ENCODE measurements at places on chromosomes 3 and 15.

DNA sequence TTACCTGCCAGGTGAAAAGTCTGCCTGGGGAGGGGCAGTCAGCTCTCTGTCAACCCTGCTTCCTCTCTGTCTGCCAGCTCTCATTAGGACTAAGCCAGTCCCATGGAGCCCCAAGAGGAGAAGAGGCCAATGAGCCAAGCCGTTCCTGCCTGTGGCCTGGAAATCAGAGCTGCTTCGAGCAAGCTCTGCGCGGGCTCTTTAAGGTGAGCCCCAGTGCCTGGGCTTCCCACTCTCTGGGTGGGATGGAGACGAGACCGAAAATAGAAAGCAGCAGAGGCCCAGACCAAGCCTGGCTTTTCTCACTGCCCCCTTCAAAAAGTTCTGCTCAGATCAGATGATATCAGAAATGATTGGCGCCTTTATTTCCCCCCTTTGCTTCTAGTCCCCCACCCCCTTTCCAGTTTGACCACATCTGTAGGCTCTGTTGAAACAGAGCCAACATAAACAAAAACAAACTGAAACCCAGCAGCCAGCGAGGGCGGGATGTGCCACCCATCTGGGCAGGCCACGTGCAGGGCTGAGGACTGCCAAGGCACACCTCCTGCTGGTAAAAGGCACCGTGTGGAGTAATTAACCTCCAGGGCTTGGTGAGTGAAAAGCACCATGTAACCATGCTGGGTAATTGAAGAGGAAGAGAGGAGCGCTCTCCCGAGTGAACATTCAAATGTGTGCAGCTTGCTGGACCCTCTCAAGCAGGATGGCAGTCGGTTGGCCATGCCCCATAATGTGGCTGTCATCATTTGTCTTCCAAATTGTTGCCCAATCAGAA is 471.0 kb upstream of the PROK2 start:
- peak; percentile 24 for DNase-seq

- DNase-seq: no peak
Measured at GRCh38 chr15:74499366-74499765, 38.4 kb upstream of the UBL7 start.

DNA sequence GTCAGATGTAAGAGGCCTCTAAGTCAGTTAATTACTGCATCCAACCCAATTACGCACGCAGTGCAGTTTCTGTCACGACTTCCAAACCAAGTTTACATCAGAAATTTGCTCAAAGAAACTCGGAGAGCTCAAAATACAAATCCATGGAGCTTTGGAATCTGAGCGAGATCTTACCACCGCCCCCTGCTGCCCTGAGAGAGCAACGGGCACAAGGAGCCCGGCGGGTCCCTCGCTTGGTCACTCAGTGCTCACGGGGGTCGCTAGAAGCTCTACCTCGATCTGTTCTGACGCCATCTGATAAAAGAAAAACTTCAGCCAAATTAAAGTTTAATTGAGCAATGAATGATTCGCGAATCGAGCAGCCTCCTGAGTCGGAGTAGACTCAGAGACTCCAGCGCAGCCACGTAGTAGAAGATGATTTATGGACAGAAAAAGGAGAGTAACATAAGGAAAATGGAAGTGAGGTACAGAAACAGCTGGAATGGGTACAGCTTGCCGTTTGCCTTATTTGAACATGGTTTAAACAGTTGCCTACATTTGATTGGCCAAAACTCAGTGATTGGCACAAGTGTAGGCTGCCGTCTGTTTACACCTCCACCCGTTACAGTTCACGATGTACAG is 232.7 kb upstream of the ATP10A start:
- no peak for DNase-seq

DNA sequence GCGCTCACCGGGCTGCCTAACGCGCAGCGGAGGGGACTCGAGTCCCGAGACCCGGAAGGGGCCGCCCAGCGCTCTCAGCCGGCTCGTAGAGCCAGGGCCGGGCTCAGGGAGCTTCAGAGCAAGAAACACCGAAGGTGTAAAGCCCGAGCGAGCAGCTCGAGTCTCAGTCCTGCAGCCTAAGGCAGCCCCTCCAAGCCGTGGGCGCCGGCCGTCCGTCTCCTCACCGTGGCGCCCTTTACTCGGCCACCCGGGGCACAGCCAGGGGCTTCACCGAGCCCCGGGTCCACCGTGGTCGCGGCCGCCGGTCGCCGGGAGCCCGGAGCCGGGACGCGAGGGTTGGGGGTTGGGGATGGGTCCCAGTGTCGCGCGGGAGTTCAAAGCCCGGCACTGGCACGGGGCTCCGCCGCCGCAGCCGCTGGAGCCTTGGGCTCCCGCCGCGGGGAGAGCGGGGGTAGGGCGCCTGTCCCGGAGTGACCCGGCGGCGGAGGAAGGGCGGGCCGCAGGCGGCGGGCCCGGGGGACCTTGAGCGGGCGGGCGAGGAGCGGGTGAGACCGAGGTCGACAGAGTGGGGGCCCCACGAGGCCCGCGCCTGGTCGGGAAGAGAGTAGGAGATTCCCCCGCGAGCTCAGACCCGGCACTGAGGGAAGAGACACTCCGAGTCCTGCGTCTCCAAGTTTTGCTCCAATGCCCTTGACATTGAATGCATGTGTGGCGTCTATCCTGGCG is 26.9 kb upstream of the THRB start:
- DNase-seq: no peak

- no peak for DNase-seq
Measured at GRCh38 chr3:2741516-2741915, 368.7 kb downstream of the IL5RA start.

- DNase-seq: peak; percentile 7
Measured at GRCh38 chr3:25468866-25469319, 40.8 kb downstream of the RARB start.

- DNase-seq: no peak
Measured at GRCh38 chr3:111729087-111729846, 129.8 kb upstream of the PHLDB2 start.

GRCh38 chr3:33722191-33722590 is 4.1 kb upstream of the CLASP2 start:
- no peak for DNase-seq

DNA sequence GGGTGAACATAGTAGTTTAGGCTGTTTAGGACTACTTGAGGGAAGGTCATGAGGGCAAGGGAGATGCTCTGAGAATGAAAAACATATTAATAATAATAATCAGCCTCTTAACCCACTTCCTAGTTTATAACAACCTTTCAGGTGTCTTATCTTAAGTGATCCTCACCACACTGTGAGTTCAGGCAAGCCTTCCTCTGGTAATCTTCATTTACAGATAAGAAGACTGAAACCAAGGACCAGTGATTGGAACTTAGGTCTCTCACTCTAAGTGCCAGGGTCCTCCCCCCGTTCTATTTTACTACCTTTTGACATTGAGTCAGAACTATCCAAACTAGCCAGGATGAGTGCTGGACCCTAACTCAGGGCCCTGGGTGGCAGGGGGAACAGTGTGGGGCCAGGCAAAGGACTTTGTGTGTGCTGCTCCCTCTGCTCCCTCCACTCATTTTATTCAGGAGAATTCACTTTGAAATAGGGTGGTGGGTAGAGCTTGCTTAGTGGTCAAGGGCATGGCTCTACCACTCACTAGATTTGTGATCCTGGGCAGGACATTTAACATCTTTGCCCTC is 5.7 kb downstream of the NUTM1 start:
- DNase-seq: no peak
